ENCODE measurements at places on chromosomes 7 and 10.

GRCh38 chr10:7302392-7302906 lies 108.4 kb downstream of the SFMBT2 start:
- peak; percentile 46 for DNase-seq

GRCh38 chr10:7230951-7231350 lies 179.9 kb downstream of the SFMBT2 start:
- no peak for DNase-seq

DNA sequence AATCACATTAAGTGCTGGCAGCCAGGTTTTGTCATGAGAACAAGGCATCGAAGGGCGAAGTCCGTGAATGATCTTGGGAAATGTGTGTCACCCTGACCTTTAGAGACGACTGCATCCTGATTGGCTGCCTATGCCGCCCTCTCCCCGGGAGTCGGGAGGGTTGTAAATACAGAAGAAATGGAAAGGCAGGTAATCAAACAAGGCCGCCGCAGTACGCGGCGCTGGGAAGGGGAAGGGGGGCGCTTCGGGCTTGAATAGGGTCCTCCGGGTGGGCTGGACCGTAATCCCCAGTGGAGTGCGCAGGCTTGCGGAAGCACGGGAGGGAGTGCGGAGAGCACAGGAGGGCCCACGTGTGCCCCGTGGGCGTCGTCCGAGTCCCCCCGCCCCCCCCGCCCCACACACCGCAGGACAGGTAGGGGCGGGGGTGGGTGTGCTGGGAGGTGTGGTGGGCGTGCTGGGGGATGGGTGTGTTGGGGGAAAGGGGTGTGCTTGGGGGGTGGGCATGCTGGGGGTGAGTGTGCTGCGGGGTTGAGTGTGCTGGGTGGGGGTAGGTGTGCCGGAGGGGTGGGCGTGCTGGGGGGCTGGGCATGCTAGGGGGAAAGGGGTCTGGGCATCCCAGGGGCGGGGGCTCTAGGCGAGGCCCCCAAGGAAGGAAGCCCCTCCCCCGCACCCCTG lies 169.4 kb downstream of the ARHGAP12 start:
- peak; percentile 69 for DNase-seq

GRCh38 chr10:14056610-14057332 lies 274.0 kb downstream of the FRMD4A start:
- no peak for DNase-seq

- DNase-seq, result no peak
These were observed 164.9 kb upstream of the TRIM24 start for GRCh38 chr7:138295049-138295637.

GRCh38 chr10:129021594-129022304 lies 445.3 kb upstream of the MGMT start:
- no peak for DNase-seq

DNA sequence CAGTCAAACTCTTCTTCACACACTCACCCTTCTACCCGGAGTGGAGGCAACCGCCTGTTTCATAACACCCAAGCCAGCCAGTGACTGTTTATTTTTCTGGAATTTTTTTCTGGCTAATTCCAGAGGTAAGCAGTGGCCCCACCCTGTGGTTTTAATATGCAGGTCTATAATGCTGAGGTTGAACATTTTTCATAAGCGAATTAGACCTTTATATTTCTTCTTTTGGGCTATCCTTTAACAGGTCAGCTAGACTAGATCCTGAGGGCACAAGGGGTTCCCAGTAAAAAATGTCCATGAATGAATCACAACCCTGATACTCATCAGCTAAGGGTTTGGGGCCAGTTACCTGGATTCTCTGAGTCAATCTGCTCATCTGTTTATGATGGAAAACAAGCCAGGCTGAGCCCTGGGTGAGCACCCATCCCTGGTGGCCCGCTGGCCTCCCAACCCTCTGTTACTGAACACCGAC lies 76.2 kb downstream of the GRB10 start:
- DNase-seq, result no peak

- peak; percentile 60 for DNase-seq
These were observed 10.3 kb downstream of the FAM3C start for GRCh38 chr7:121385800-121386179.

- no peak for DNase-seq
These were observed 19.1 kb downstream of the ZFAND4 start for GRCh38 chr10:45653454-45653853.

DNA sequence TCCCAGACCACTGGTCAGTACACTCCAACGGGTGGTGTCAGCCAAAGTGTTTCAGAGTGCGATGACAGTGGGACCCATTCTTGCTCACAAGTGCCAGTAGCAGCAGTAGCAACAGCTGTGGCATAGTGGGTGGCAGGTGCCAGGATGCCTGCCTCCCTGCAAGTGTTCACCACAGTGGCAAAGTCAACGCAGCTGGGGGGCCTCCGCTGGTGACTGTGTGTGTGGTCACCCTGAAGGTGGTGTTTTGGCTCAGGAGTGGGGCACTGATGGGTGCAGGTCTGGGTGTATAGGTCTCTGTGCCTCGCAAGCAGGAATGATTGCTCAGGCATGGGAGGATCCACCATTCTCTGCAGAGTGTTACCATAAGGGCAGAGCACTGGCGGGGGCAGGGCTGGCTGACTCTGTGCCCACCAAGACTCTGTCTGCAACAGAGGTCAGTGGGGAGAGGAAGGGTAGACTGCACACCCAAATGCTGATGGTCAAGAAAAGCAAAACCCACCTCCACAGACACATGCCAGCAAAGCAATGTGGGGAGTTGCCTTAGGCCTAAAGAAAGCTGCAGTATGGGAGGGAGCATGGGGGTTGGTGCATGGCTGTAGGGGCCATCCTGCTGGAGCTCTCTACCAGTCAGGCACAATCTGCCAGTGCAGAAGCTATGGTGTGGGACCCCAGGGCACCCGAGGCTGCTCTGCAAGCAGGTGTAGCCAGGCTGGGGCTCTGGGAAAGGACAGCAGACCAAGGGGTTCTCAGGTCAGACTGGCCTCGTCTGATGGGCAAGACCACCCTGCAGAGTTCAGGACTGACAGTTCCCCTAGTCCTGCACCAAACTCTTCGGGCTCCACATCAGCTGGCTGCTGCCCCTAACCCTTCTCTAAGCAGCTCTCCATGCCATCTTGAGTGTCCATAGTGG lies 368.1 kb downstream of the CTNNA3 start:
- no peak for DNase-seq

DNA sequence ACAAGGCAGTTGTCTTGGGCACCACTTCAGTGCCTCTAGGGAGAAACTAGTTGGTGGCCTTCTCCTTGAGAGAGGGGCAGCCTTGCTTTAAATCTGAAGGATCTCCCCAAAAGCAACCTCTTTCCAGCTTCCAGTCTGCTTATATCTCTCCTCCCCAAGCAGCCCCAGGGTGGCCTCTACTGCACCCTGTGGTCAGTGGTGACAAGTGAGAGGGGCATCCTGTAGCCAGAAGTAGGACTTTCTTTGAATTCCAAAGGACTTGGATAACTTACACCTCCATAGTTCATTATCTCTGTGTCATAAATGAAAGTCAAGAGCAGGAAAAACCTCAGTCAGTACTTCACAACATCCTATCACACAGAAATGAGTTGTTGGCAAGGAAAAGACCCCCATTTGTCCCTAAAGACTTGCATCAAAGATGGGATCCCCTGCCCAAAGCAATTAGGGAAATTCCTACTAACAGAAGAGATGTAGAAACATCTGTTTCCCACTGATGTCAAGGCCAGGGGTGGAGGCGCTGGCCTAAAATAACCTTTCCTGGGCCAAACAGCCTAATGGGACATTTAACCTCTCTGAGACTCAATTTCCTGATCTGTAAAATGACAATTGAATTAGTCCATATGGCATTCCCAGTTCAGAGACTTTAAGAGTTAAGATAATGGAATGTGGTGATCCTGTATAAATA lies 44.0 kb upstream of the ANKRD1 start:
- DNase-seq, result no peak

DNA sequence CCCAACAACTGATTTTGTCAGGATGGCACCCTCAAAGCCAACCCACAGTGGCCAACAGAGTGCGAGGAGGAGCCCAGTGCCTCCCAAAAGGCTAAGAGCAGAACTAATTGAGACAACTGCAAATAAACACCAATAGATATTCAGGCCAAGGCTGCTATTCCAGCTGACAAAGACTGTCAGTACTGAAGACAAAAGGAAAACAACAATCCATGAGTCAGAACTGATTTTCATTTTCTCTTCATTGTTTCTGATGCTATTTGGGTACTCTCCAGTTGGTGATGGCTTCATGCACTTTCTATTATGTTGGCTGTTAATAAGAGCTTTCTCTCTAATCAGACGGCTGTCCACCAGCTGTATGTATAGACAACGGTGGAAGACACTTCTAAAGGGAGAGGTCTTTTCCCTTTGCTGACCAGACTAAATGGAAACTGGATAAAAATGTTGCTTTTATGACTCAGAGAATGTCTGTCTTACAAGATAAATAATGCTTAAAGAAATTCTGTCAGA lies 515.9 kb downstream of the PARD3 start:
- DNase-seq, result no peak

DNA sequence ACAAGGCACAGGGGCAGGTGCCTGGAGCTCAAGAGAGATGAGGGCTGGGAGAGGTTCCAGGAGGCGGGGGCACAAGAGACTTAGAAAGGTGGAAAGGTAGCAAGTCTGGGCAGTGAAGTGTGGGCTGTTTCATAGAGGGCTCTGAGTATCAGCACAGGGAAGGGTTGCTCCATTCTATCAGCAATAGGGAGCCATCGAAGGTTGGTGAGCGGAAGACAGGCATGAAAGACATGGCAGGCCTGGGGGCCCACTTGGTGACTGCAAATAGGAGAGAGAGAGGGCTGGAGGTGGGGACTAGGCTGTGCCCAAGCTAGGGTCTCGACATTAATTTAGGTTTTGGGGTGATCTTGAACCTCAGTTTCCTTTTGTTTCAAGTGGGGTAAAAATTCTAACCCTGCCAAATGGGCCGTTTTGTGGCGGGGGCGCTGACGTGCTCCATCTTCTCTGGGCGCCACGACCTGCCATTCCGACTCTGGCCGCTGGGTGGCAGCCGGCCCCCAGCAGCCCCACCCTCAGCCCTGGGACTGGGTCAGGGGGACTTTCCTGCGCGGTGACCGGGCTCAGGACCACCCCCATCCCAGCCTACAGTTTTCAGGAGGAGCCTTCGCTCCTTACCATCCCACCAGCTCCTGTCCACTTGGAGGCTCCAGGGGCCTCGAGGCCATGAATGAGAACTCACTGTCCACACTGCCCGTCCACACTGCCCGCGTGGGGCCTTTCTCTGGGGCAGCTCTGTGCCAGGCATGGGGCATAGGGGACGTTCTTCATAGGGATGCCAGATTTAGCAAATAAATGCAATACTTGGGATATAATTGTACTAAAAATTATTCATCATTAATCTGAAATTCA lies 37.2 kb upstream of the PCBD1 start:
- peak; percentile 80 for DNase-seq

DNA sequence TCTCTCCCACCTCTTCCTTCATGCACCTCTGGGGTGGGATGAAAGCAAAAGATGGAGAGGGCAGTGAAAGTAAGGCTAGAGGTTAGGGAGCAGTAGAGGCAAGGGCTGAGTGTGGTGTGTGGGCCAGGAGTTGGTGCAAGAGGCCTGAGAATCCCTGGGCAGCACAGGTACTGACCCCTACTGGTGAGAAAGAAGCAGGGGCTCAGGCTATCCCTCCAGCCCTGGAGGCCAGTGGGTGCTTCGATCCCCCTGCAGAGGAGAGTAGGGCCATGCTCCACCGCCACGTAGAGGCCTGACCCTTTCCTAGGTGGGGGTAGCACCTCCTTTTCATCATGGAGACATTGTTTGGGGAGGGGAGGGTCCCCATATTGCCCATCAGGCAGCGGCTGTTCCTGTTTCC lies 9.8 kb downstream of the CDHR1 start:
- no peak for DNase-seq

GRCh38 chr7:7707806-7708205 lies 10.6 kb downstream of the RPA3 start:
- DNase-seq, result no peak

DNA sequence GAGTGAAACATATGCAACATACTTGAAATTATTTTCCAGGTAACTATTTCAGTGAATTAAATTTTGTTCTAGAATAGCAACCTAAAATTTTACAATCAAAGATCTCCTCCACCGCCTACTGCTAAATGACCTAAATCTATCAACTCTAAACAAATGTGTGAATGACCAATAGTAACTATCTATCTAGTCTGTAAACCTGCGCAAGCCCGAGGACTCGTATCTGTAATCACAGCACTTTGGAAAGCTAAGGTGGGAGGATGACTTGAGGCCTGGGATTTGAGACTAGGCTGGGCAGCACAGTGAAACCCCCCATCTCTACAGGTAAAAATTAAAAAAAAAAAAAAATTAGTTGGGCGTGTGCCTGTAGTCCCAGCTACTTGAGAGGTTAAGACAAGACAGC lies 83.0 kb downstream of the NEBL start:
- no peak for DNase-seq

- DNase-seq, result peak; percentile 91
These were observed 39.9 kb downstream of the RBM17 start for GRCh38 chr10:6128591-6129251.

DNA sequence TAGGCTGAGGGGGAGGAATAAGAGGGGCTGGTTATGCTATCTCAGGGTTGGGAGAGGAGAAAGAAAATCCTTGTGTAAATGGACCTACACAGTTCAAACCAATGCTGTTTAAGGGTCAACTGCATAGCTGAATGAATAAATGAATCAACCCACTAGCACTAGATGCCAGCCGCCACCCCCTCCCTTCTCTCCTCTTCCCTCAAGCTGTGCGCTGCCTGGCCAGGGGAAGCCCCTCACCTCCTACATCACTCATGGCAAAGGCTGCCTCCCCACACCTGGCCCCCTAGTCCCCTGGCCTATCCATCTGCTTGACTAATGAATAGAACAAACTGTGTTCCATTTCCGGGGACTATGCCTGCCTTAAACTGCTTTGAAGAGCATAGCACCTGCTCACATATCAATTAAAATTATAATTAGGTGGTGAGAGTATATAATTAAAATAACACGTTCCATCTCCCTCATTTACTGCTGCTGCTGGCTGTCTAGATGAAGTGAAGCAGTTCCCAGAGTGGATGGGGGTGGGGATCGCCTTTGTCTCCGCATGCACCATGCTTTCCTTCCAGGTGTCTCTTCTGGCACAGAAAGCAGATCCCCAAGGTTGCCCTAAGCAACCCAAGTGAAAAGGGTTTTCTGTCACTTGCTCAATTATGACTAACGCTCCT lies 32.6 kb downstream of the GRID1 start:
- no peak for DNase-seq

DNA sequence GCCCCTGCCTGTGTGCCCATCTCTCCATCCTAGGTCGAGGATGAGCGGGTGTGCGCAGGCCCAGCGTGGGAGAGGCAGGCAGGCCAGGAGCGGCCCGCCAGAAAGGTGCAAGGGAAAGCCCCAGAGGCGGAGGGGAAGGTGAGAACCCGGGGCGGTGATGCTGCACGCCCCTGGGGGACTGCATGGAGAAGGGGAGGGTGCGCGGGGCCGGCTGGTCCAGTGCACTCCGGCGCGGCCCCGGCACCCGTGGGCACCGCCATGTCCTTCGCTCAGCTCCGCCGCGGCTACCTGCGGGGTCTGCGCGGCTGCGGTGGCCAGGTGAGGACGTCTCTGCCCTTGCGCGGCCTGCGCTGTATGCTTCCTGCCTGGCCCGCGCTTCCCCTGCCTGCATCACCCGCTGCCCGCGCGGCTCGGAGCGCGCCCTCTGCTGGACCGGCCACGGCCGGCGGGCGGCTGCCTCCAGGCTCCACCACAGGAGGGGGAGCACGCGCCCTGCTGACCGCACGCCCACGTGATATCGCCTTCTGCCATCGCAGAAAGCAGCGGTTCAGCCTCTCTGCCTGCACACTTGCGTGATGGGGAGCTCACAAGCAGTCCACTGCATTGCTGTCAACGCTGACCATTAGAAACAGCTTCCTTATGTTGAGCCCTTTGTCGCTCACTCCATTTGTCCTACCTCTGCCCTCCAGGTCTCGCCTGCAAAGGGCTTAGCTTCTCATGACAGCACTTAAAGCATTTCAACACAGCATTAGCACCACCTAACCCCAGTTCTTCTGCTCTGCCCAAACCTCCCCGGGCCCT lies 73.9 kb downstream of the CXCL12 start:
- DNase-seq, result peak; percentile 85

- DNase-seq, result no peak
These were observed 90.1 kb downstream of the ZNF365 start for GRCh38 chr10:62464308-62464707.

Data from suppressor macrophage (primary cell).